ENCODE measurements at places on chromosomes 16 and 17.

- DNase-seq: peak; percentile 92
Observed at GRCh38 chr16:54930005-54930868, at the start of gene IRX5. Gene IRX5, plus strand, starts transcription at chr16:54930865. Its CDS starts 334 bp downstream, at chr16:54931199.

GRCh38 chr17:51016099-51016498, 104.6 kb downstream of the SPAG9 start:
- no peak for DNase-seq

DNA sequence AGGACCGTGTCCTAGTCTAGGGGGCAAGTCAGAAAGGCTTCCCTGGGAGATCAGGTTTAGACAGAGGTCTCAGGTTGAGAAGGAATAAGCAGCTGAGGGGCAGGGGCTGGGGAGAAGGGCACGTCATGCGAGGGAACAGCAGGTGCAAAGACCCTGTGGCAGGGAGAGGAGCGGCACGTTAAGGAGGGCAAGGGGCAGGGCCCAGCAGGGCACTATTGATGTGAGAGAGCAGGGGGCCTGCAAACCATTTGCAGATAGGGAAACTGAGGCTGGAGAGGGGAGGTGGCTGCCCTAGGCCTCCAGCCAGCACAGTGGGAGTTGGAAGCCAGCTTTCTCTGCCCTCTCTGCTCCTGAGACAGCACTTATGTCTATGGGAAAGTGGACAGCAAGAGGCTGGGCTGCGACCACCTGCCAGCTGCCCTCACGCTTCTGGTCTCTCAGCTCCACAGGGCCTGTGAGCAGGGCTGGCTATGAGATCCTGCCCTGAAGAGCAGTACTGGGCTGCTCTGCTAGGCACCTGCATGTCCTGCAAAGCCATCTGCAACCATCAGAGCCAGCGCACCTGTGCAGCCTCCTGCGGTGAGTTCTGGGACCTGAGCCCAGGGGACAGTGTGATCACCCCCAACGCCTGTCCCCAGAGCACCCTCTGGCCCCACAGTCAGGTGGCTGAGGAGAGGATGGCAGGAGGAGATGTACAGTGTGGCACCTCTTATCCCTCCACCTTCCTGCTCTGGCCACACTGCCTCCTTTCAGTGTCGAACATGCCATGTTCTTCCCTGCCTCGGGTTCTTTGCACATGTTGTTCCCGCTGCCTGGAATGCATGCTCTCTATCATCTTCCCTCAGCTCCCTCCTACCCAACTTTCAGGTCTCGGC, 61.5 kb downstream of the USP22 start:
- DNase-seq: no peak

GRCh38 chr17:37045351-37045922, 96.7 kb downstream of the AATF start:
- DNase-seq: no peak

DNA sequence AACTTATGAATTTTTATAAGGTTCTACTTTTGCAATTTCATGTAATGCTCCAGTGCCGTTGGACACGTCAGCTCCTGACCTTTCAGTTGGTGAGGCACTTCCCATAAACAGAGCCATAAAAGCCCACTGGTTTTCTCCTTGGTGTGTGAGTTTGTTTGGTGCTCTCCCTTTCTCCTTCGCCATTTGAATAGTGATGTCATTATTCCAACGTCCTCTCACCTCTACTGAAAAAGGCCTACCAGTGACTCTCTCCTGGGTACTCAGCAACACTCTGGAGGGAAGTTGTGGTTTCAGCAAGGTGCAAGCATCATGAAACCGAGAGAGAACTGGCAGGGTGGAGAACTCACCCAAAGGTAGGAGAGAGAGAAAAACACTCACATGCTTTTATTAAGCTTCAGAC, 29.6 kb upstream of the HNF1B start:
- DNase-seq: no peak

GRCh38 chr16:68377667-68378393, 67.0 kb downstream of the PRMT7 start:
- DNase-seq: no peak

DNA sequence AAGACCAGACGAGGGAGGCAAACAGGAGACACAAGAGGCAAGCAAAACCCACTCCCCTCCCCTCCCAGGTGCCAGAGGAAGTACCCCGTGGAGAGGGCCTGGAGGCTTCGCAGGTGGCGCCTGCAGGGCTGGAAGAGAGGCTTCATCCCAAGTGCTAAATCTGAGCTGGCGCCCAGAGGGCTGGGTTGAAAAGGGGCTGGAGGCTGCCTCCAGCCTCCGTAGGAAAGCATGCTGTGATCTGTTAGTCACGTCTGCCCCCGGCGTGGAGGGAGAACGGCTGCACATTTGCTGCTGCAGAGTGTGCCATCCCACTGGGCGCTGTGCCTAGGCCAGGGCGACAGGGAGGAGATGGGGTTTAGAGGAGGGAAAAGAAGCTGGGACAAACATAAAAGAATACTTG, 16.9 kb downstream of the RPH3AL start:
- no peak for DNase-seq

DNA sequence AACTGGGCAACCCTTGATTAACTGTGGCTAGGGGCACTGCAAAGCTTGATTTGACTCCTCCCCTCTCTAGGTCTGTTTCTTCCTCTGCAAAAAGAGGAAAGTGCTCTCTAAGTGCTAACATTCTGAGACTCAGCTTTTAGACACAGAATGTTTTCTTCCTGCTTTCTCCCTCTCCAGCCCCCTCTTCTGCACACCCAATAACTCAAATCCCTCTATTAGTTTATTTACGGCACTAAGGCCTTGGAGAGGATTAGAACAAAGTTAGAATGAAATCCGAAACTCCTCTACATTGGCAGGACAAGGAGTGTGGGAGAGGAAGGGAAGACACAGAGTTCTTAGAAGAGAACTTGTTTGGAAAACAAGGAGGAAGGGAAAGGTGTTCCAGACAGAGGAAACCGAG, 3.3 kb upstream of the SBK1 start:
- DNase-seq: no peak

DNA sequence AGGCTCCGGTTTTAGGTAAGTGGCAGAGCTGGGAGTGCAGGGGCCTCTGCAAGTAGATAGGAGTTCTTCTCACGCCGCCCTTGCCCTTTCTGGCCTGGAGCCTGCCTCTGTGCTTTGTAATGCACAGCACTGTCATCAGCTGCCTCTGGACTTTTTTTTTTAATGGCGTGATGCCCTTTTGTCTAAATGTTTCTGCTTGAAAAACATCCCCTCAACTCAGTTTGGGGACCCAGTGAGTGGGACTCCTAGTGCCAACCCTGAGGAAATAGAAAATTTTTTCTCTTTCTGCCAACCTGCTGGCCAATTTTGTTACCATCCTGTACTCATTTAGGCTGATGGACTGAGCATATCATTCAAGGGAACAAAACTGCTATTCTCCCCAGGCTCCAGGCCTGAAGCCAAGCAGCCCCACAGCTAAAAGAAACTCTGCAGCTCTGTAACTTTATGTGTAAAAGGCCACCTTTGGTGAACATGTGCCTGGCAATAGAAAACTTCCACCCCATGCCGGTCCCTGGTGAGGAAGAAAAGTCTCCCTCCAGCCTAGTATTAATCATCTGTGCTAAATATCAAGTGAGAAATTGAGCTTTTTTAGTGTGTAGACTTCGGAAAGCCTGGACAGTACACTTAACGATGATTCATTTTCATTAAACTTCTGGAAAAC, 22.5 kb downstream of the SLC6A2 start:
- no peak for DNase-seq

- no peak for DNase-seq
Observed at GRCh38 chr16:68994324-68994723, 111.1 kb upstream of the HAS3 start.

All from hepatic stellate cell (primary cell).